ENCODE measurements at places on chromosomes 16 and 17.

- no peak for DNase-seq
These were observed 414.4 kb downstream of the SHISA9 start for GRCh38 chr16:13315642-13316427.

DNA sequence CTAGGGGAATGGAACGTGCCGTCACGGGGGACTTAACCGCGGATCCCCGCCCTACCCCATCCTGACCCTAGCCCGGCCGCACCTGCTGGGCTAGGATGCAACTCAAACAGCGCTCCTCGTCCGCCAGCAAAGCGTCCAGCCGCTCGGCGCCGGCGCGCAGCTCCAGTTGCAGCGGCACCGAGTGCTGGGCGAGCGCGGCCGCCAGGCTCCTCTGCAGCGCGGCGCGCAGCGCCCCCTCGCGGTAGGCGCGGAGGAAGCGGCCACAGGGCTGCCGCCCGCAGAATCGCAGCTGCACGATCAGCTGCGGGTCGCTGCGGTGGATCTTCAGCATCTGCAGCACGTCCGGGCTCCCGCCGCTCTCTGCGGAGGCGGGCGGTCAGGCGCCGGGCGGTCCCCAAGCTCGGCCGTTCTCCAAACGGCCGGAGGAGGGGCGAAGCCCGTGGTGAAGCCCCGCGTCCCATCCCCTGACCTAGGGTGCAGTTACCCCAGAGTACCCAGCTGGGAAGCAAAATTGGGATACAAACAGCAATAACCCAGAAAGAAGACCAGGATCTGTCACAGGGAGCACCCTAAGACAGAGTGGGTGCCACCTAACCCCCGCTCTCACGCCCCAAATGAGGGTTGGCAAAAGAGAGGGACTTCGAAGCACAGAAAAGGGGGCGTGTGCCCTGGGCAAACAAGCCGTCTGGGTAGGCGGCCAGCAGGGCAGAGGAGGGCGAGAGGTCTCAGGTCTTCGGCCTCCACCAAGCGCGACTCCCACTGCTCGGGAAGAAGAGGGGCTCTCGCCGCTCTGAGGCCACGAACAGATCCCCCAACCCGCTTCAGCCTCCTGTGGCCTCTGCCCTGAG lies 4.2 kb downstream of the TRADD start:
- DNase-seq: peak; percentile 87

DNA sequence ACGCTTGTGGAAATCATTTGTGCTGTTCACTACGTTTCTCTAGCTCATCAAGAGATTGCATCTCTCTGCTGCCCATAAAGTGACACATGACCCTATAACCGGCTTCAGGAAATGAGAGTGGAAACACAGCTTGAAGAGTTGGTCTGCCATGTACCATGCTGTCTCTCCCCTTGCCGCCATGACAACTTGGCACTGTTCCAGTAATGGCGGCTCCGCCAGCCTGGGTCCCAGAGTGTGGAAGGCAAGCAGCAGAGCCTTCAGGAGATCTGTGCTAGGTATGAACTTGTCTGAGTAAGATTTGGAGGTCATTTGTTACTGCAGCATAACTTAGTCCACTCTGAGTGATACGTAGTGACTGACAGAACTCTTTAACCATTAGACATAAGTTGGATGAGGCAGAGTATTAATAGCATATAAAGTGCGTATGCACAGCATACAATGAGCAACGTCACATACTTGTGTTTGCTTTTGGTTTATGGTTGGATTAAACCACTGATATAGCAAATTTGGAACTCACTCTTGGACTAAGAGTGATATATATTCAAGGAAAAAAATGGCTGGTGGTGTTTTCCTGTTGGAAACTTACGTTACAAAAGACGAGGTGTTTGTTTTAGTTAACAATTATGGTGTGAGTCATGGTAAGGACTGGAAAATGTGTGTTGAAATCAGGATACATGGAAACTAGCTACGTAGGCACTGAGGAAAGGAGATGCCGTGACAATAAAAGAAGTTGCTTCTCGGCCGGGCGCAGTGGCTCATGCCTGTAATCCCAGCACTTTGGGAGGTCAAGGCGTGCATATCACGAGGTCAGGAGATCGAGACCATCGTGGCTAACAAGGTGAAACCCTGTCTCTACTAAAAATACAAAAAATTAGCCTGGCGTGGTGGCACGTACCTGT lies 24.4 kb upstream of the PMP22 start:
- no peak for DNase-seq

GRCh38 chr17:48192321-48192731 lies 84.8 kb downstream of the SNX11 start:
- no peak for DNase-seq

DNA sequence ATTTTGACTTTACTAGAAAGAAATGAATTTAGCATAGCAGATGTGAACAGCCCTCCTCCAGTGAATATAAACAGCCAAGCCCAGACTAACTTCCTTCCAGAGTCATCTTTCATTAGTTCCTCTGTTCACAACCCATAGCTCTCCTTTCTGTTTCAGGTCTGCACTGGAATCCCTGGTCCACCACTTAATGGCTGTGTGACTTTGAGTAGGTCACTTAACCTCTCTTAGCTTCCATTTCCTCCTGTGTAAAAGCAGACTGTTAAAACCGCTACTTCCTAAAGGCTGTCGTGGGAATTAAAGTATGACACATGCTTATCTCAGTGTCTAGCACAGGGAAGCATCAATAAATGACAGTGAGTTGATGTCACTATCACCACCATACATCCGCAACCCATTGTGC lies 7.5 kb downstream of the SLC6A4 start:
- DNase-seq: no peak

All from CD8-positive, alpha-beta T cell (primary cell).